Activated CD4-positive, alpha-beta memory T cell treated with anti-CD3 and anti-CD28 coated beads, Interleukin-2, amount 10 ng/mL, durations not matched to agents 7 days and 5 days (primary cell): ENCODE measurements at places on chromosomes 2 and 18. TPM values are rescaled to one million over a fixed set of nuclear protein-coding genes. Genes with fewer than 3 reads are reported as not detected.

GRCh38 chr18:8721094-8721669 lies 15.8 kb downstream of the MTCL1 start:
- DNase-seq, result no peak
- no peak overlapping the region for H3K27ac ChIP-seq
- H3K4me1 ChIP-seq, result no peaks in the 10 kb centered on the region
- no peak overlapping the region for H3K4me3 ChIP-seq

- DNase-seq, result no peak
- H3K4me1 ChIP-seq, result peaks cover 5% of the 10 kb centered on the region
- peaks cover 5% of the 10 kb centered on the region for H3K36me3 ChIP-seq
Observed at GRCh38 chr2:104844807-104845551, 8.9 kb upstream of the POU3F3 start.

GRCh38 chr18:44458777-44459176 lies 221.9 kb upstream of the SETBP1 start:
- H3K36me3 ChIP-seq, result no peaks in the 10 kb centered on the region
- no peaks in the 10 kb centered on the region for H3K4me1 ChIP-seq
- H3K4me3 ChIP-seq, result no peak overlapping the region
- no peak overlapping the region for H3K27ac ChIP-seq
- no peak for DNase-seq
- no peaks in the 10 kb centered on the region for H3K27me3 ChIP-seq

DNA sequence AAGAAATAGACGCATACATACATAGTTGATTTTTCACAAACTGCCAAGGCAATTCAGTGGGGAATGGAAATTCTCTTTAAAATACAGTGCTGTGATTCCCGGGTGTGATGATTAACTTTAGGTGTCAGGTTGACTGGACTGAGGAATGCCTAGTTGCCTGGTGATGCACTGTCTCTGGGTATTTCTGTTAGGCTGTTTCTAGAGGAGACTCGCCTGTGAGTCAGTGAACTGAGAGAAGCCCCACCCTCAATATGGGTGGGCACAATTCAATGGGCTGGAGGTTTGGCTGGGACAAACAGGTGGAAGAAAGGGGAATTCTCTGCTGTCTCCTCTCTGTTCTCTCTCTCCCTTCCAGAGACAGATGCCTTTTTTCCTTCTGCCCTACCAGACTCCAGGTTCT lies 187.6 kb downstream of the ARHGAP28 start:
- no peak for DNase-seq
- H3K36me3 ChIP-seq, result no peaks in the 10 kb centered on the region
- no peaks in the 10 kb centered on the region for H3K27me3 ChIP-seq
- no peaks in the 10 kb centered on the region for H3K4me1 ChIP-seq
- H3K27ac ChIP-seq, result no peak overlapping the region
- H3K4me3 ChIP-seq, result no peak overlapping the region

DNA sequence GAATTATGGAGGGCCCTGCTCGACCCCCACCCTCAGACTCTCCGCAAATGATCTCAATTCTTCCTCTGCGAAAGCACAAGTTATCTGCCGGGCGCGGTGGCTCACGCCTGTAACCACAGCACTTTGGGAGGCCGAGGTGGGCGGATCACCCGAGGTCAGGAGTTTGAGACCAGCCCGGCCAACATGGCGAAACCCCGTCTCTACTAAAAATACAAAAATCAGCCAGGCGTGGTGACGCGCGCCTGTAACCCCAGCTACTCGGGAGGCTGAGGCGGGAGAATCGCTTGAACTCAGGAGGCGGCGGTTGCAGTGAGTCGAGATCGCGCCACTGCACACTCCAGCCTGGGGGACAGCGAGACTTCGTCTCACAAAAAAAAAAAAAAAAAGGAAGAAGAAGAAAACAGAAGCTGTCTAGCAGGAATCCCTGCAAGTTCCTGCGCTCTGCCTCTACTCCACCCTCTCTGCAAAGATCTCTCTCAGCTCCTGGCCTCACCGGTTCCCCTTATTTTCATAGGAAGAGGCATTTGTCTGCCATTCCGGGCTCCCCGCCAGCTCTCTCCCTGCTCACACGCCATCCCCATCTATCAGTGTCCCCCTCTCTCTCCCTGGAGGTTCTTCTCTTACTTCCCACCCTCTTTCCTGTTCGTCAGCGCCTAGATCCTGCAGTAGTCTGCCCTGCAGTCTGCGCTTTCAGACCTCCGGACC lies 13.5 kb upstream of the COLEC12 start:
- DNase-seq, result no peak
- no peak overlapping the region for H3K27ac ChIP-seq
- no peaks in the 10 kb centered on the region for H3K27me3 ChIP-seq
- no peaks in the 10 kb centered on the region for H3K36me3 ChIP-seq
- H3K4me1 ChIP-seq, result peaks cover 3% of the 10 kb centered on the region

SPC25 gene
- 34.2 TPM for total RNA-seq

TTR gene
- total RNA-seq, result not detected
